ENCODE measurements at places on chromosomes 3 and 15.

DNA sequence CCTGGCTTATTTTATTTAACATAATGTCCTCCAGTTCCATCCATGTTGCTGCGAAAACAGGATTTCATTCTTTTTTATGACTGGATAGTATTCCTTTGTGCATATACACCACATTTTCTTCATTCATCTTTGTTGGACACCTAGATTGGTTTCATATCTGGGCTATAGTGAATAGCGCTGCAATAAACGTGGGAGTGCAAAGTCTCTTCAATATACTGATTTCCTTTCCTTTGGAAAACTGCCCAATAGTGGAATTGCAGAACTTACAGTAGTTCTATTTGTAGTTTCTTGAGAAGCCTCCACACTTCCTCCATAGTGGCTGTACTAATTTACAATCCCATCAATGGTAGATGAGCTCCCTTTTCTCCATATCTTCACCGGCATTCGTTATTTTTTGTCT is 72.5 kb upstream of the KLHL25 start:
- DNase-seq = no peak

DNA sequence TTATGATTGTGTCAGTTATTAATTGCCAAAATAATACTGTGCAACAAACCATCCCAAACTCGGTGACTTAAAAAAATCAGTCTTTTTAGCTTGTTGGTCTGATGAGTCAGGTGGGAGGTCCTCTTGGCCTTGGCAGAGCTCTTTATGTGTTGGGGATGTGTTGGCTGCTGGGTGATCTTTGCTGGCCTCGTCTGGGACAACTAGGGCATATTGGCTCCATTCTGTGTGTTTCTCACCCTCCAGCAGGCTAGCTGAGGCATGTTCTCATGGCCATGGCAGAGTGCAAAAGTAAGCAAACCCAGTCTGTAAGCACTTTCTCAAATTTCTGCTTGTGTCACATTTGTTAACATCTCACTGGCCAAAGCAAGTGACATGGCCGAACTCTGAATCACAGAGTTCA is 251.6 kb downstream of the RPLP1 start:
- no peak for DNase-seq

GRCh38 chr3:45309876-45310275 is 78.5 kb upstream of the LARS2 start:
- no peak for DNase-seq

- no peak for DNase-seq
These were observed 28.7 kb downstream of the USP8 start for GRCh38 chr15:50452927-50453326.

GRCh38 chr3:42898896-42899675 is 6.9 kb upstream of the ZNF662 start:
- no peak for DNase-seq

DNA sequence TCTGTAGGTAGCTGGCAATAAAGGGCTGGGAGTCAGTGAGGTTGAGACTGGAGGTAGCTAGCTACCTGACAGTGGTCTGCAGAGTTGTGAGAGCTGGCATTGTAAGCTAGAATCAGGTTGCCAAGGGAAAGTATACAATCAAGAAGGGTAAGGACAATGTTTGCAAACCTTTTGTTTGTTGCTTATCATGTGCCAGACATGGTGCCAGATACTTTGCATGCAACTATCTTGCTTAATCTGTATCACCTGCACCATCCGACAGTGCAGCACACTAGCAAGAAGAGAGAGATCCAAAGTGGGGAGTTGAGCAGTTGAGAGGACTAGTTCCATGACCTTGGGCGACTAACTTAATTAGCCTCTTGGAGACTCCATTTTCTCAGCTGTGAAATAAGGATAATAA is 236.4 kb downstream of the PDCD6IP start:
- DNase-seq = no peak

GRCh38 chr3:174333640-174334039 is 525.5 kb upstream of the NAALADL2 start:
- no peak for DNase-seq

GRCh38 chr3:179227349-179227748 is 23.6 kb downstream of the KCNMB3 start:
- DNase-seq = no peak

- DNase-seq = no peak
These were observed 4.0 kb downstream of the NEDD4 start for GRCh38 chr15:55989383-55989782.
